ENCODE measurements at places on chromosomes 1 and 21.

DNA sequence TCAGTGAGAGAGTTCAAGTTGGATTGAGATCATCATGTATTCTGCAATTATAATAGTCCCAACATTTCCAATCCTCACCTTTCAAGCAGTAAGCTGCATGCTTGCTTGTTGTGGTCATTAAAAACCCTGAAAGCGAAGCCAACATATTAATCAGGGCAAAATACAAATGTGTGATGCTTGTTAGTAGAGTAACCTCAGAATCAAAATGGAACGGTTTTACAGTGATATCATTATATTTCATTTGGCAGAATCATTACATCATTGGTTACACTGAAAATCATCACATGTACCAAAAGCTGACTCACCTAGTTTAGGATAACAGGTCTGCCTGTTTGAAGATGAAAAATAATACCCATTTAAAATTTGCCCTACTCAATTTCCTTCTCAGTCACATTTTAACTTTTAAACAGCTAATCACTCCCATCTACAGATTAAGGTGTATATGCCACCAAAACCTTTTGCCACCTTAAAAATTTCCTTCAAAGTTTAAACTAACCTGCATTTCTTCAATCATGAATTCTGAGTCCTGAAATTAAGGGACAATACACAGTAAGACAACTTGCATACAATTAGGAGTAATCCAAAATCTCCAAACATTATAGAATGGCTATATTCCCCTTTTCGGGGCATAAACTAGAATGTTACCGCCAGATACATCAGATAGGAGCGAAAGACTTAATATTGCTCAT lies 3.5 kb downstream of the GAS5 start:
- DNase-seq = no peak

GRCh38 chr1:2789986-2790581 lies 11.4 kb downstream of the TTC34 start:
- no peak for DNase-seq

GRCh38 chr21:42433946-42434551 lies 30.3 kb downstream of the UBASH3A start:
- no peak for DNase-seq

DNA sequence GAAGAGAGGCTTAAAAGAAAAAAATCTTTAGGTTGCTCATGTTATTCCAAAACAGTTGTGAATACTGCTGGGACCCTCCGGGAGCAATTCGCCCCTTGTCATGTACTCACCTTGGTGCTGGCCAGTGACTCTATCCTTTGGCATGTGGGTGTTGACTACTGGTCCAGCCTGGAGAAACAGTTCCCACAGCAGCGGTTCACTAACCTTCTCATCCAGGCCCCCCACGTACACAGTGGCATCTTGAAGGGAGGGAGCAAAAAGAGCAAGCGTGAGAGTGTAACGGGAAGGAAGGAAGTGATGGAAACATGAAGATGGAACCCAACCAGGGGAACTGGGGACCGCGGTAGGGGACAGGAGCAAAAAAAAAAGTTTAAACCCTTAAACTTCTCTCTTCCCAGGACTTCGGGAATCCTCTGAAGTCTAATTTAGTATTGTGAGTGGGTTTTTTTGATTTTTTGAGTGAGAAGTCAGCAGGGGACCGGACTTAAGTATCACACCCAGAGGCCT lies 494 bp downstream of the SF3B4 start:
- DNase-seq = no peak

DNA sequence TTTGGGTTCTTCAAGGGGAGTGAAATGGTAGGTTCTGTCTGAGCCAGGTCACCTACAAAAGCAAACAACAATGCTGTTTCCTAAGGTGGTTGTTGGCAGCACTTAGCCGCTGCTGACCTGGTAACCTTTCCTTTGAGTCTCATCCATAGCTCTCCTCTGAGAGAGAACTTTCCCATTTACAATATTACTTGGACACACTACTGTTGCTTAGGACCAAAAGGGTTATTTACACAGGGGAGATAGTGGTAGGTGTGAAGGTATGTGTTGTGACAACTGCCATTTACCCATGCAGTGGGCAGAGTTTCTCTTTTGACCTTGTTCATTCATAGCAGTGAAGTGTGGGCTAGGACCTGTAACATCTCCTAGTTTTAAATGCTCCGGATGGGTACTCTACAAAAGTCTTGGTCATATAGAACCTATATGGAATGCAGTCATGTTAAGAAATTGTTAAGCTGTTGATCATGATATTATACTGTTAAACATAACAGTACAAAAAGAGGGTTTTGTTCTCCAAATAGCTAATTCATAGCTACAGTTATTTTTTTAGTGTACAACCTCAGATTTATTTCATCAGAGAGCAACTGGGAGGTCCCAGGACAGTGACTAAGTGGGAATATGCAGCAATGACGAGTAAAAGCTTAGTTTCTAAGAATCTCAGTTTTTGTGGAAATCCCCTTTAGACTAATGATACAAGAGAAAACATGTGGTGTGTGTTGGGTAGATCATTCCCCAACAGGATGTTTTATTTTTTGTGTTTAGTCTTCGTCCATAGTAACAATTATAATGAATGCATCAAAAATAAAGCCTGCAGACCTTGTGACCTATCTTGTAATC lies 219.7 kb downstream of the NFIA start:
- DNase-seq = no peak

DNA sequence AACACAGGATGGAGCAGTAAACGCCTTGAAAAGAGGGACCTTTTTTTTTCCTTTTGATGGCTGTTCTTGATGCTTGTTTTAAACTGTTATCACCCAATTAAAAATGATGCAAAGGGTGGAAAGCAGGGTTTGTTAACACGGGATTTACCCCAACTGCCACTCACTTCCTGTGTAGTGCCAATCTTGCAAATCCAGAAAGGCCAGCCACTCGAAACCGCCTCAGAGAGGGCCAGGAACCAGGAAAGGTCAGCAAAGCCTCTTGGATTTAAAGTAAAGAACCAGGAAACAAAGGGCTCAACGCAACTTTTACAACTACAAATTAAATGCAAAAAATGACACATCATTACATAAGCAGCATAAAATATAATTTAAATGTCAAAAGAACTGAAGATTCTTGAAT lies 347.4 kb downstream of the PDE4B start:
- no peak for DNase-seq

GRCh38 chr1:187442603-187443002 lies 613.9 kb downstream of the PLA2G4A start:
- no peak for DNase-seq

GRCh38 chr1:95876276-95876675 lies 642.3 kb downstream of the RWDD3 start:
- no peak for DNase-seq

GRCh38 chr1:228851193-228851592 lies 115.9 kb downstream of the RHOU start:
- no peak for DNase-seq

- DNase-seq = peak; percentile 82
These were observed 82.0 kb downstream of the TGFBR3 start for GRCh38 chr1:91803847-91804545.

- no peak for DNase-seq
These were observed 42.3 kb downstream of the HMGB4 start for GRCh38 chr1:33906156-33906555.

DNA sequence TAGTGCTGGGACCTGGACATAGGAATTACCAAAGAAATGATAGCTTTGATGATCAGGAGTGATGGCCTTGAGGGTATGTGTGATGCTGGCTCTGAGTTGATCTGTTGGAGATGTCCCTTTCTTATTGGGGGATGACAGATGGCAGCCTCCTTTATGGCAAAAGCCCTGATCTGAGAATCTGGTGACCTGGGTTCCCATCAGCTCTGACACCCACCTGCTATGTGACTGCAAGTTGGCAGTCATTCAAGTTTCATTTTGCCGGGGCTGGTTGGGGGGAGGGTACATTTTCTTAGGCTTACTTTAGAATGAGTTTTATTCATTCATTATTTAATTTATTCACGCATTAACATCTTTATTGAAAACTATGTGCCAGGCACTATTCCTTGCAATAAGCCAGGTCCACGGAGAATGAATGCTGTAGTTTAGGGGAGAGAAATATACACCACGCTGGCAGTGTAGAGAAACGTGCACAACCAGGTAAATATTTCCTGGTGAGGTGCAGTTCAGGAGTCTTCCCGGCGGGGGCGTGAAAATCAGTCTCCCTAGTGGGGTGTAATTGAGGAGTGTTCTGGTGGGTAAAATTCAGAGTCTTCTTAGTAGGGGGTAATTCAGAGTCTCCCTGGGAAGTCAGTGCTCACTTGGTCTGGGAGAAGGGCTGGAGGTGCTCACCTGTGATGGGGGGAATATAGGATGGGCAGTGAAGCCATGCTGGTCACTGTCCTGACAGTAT lies 401.3 kb downstream of the CAMTA1 start:
- no peak for DNase-seq

DNA sequence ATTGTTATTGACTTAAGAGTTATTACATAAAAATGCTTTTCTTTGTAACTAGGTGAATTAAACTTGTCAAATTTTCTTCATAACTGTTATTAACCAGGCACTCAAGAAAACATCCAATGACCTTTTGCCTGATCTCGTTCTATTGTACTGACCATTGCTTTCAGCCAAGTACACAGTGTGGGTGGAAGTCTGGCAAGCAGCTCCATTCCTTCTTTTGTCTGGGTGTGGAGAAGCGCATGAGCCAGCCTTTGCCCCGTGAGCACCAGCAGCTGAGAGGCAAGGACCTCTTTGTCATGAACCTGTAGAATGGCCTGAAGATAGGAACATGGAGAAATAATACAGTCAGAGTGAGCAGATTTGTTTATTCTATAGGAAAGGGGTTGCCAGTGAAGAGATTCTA lies 57.5 kb downstream of the IARS2 start:
- no peak for DNase-seq

DNA sequence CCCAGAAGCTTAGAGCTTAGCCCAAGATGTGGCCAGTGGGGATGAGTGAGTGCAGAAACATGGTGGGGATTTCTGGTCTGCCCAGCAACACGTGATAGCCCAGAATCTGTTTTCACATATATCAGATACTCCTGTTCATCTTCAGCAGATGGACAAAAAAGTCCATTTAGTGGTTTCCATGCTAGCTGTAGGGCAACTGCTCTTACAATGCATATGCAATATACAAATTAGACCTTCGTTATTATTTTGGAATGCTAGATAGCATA lies 96.9 kb upstream of the SGIP1 start:
- no peak for DNase-seq

GRCh38 chr1:15668089-15668754 lies 15.9 kb upstream of the PLEKHM2 start:
- no peak for DNase-seq

- DNase-seq = no peak
These were observed 306.2 kb downstream of the PTPRU start for GRCh38 chr1:29542548-29542947.

DNA sequence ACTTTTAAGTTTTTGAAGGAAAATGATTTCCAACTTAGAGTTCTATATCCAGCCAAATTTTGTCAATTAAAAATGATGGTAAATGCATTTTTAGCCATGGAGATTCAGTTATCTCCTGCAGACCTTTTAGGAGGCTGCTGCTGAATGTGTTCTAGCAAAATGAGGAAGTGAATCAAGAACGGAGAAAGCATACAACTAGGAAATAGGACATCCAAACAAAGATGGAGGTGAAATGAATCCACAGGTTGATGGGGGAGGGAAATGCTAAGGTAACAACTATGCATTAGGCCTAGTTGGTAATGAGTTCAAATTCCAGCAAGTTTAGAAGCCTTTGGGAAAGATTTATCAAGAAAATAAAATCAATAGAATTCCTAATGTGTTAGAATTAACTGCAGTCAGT lies 80.5 kb downstream of the FNBP1L start:
- DNase-seq = no peak

DNA sequence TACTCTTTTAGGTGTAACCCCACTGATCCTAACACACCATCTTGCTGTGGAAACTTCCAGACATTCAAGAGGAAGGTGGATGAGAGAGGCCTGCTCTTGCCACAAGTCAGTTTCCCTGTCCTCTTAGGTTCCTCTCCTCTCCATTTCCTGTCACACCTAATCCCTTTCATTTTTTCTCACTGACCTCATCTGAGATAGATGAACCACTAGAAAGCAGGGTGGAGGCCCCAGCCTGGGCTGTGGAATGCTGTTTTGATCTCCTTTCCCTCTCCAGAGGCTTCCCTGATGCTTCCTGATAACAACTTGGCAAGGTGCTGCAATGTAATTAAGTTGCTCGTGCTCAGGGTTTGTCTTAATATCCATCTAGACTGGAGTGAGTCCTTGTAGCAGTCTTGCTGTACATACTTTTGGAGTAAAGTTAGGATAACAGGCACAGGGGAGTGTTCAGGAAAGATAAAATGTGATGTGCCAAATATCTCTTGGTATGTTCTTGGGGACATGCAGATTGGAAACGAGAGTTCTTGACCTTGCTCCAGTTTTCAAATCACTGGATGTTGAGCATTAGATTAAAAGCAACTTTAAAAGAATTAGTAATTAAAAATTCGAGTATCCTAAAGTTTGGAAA lies 11.2 kb downstream of the LRRC42 start:
- DNase-seq = no peak

- DNase-seq = no peak
These were observed 24.6 kb downstream of the ANGPTL3 start for GRCh38 chr1:62621907-62622306.

DNA sequence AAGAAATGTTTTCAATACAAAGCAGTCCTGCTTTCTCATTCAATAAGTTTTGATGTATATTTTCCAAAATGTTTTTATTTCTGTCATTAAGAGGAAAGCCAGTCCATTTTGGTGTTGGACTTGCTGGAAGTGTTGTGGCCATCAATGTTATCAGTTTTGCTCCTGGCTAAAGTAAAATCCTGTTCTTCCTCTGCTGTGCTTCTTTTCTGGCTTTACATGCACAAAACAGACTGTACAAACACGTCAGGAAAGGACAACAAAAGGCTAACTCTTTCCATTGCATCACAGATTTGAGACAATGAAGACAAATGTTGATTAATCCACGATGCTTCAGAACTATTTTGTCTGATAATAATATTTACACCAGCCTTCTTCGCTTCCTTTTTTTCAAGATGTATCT lies 735.4 kb downstream of the LTN1 start:
- DNase-seq = no peak

- no peak for DNase-seq
These were observed 1.2 kb upstream of the LHX4 start for GRCh38 chr1:180228648-180229482.

DNA sequence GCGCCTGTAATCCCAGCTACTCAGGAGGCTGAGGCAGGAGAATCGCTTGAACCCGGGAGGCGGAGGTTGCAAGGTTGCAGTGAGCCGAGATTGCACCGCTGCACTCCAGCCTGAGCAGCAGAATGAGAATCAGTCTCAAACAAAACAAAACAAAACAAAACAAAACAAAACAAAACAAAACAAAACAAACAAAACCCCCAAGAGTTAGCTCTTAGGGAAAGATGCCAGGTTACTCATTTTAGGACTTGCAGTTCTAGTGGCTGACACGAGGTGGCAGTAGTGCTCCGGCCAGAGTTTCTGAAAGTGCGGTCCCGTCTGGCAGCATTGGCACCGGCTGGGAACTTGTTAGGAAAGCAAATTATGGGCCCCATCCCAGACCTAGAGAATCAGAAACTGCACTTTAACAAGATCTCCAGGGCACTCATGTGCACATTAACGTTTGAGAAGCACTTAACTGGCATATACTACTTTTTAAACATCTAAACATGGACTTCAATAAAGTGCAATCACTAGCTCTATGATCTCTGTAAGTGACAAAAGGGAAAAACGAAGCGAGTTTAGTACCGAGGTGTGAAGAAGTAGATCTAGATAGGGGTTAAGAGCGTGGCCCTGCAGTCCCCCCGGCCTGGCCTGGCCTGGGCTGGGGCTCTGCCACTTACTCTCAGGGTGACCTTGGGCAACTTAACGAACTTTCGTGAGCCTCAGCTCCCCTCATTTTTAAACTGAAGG lies 41.9 kb upstream of the TNFRSF1B start:
- peak; percentile 62 for DNase-seq

Data from naive thymus-derived CD4-positive, alpha-beta T cell (primary cell).